Forelimb muscle (tissue), 1 donor: ENCODE measurements at places on chromosomes 4 and X. TPM values are rescaled to one million over a fixed set of nuclear protein-coding genes. Genes with fewer than 3 reads are reported as not detected.

The L1CAM gene
- polyA plus RNA-seq: 1.9 TPM

DNA sequence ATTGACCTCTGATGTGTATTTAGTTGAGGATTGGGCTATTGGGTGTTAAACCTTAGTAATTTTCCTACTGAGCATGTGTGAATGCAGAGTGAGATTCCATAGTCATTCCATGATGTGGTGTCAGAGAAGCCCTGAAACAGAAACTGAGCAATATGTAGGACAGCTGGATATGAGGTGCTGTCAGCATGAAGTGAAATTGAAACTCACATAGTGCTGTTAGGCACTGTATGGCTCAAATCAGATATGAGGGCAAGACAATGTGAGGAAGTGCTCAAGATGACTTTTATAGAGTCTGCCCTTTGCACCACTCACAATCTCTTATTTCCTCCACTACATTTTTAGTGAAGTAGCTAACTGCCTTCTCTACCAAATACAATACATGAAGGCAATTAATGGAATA lies 188.3 kb downstream of the SH3BGRL start:
- no peak for DNase-seq

DNA sequence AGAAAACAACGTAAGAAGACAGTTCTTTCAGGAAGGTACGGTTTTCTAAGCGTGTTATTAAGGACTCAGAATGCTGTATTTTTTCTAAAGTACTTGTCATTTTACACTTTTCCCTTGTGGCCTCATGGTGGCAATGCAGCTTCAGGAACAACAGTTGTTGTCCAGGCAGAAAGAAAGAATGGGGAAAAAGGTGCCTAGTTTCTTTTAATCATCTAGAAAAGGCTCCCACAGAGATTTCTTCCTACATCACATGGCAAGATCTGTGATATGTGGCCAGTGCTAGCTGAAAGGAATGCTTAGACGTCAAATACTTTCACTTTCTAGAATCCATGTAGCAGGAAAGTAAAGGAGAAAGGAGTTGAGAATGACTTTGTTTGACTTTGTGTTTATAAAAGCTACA lies 49.0 kb upstream of the TRAM1L1 start:
- DNase-seq: peak; percentile 1

GRCh38 chr4:54440394-54441136 lies 211.5 kb downstream of the PDGFRA start:
- no peak for DNase-seq

- DNase-seq: peak; percentile 44
Observed at GRCh38 chrX:134026565-134027311, 41.3 kb upstream of the GPC3 start.

GRCh38 chr4:105815701-105816100 lies 79.6 kb upstream of the NPNT start:
- no peak for DNase-seq

GRCh38 chr4:153823483-153823882 lies 34.6 kb upstream of the SFRP2 start:
- DNase-seq: no peak

DNA sequence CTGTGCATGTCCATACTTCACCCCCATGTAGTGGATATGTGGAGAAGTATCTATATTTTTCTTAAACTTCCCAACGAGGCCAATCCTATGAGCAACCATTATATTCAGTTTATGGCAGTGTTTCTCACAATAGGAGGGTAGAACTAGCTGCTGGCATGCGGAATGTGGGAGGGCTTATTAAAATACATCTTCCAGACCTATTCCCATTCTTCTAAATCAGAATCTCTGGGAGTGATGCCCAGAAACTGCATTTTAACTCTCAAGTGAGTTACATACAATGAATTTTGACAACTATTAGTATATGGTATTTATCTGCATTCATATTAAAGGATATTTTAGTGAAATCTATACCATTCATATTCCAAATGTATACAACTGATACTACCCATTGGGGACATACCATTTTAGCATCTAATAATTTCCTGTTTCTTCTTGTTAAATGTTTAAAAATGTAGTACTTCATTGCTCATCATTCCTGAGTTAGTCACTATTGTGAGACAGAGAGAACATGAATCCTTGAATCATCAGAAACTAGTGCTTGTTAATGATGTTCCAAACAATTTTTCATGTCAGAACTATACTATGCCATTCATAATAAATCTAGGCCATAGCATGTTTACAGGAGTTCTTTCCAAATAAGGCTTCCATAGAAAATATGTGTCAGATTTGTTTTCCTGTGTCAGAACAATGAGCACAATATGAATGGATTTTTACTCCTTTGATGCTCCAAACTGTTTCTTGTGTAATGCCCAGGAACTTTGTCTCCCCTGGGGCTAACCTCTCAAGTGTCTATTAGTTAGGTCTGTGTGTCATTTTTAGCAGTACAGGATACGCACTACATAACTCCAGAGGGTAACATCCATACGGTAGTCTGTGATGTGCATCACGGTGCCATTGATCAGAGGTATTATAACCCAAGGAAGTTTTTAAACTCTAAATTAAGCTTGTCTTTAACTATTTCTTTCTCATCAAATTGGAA lies 198.8 kb upstream of the BMP3 start:
- no peak for DNase-seq

The SERTM2 gene
- 0.28 TPM for polyA plus RNA-seq

The SCLT1 gene
- 7.6 TPM for polyA plus RNA-seq

GRCh38 chr4:176377780-176378179 lies 58.0 kb downstream of the SPCS3 start:
- DNase-seq: no peak

DNA sequence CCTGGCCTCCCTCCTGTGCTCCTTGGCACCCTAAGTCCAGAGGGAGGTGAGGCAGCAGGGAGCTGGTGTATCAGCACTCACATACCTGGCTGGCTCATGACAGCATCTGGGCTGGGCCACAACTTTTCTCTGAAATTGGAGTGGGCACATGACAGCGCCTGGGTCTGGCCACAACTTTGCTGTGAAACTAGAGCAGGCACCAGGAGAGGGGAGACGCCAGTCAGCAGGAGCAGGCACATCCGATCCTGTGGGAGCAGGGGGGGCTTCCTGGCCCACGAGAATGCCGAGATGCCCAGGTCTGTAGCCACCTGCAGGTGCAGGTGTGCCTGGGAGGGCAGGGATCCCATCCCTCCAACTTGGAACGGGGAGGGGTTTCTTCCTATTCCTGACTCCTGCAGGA lies 69.7 kb upstream of the PPP3CA start:
- DNase-seq: no peak

- no peak for DNase-seq
Observed at GRCh38 chr4:17013382-17014006, 115.0 kb upstream of the LDB2 start.

DNA sequence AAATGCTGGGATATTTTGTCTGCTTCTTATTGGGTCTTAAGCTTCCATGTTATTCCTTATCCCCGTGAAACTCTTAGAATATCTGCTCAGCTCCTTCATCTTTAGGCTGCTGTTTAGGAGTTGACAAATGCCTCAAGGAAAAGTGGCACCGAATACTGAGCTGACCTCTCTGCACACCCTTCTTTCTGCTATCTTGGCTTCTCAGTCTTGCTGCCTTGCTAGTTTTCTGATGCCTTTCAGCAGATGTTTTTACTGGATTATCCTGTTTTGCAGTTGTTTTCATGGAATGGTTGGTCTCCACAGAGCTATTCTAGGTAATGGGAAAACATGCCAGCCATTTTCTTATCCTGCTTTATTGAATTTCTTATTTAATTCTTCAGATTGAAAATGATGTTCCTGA lies 86.3 kb downstream of the GYPE start:
- no peak for DNase-seq

- no peak for DNase-seq
Observed at GRCh38 chr4:5804656-5805055, 88.2 kb downstream of the CRMP1 start.

DNA sequence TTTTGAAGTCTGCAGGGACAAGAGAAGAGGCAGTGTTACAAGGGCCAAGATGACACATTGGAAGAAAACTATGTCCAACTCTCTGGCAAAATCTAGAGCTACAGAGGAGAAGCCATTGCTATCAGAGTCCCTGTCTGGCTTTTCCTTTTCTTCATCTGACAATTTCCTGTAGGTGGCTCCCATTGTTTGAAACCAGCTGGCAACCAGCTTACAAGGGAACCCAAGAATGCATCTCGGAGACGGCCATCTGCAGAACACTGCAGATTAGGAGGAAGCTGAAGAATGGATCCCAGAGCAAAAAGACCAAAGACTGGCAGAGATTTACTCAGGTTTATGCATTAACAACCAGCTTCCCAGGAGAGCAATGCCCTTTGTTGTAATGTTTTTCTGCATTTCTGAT lies 216.2 kb upstream of the CTSO start:
- DNase-seq: no peak

DNA sequence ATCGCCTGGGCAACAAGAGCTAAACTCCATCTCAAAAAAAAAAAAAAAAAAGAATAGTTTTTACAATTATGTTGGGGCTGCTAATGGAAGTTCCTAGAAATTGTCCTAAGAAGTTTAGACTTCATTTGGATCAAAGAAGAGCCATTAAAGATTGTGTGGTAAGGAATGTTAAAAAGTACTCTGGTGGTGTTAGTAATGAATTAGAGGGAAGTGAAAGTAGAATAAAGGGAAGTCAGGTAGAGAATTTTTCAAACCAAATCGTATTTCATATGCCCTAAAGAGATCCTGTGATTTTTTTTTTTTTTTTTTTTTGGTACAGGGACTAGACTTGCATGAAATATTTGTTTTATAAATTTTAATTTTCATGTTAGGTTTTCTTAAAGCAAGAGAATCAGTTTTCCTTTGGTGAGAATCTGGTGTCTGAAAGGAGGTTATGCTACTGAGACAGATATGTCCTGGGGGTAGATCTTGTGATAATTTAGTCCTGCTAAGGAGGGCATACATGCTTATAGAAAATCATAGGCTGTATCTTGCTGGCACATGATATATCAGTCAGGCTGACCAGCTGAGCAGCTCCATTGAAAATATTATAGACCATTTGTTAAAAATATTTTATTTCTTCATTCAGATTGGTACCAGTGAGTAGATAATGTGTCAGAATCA lies 10.7 kb downstream of the SEC24B start:
- no peak for DNase-seq
